ENCODE measurements at places on chromosomes 1 and 21.

- DNase-seq: no peak
Measured at GRCh38 chr21:38486706-38487105, 11.6 kb downstream of the ERG start.

DNA sequence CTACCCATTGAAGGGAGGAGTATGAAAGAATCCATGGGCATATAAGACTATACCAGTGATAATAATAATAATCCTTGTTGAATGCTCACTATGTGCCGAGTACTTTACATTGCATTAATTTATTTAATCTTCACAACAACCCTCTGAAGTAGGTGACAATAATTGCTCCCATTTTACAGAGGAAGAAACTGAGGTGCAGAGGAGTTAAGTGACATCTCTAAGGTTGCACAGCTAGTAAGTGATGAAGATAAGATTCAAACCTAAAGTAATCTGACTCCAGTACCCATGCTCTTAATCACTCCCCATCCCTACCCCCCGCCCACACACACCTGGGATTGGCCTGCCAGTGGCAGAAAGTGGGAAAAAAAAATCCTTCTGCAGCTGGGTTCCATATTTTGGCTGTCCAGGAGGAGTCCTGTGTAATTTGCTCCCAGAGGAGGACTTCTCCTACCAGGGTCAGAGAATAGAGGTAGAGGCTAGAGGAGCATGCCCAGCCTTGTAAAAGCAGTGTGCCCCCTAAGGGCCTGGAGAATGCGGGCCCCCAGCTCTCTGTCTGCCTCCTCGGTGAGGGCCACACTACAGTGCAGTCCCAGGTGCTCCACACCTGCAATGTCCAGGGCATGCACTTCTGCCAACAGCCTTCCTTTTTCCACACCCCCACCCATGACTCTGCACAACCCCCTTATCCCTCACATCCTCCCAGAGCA, 57.8 kb downstream of the TMEM53 start:
- no peak for DNase-seq

- DNase-seq: no peak
Measured at GRCh38 chr21:31397515-31397926, 53.5 kb upstream of the TIAM1 start.

DNA sequence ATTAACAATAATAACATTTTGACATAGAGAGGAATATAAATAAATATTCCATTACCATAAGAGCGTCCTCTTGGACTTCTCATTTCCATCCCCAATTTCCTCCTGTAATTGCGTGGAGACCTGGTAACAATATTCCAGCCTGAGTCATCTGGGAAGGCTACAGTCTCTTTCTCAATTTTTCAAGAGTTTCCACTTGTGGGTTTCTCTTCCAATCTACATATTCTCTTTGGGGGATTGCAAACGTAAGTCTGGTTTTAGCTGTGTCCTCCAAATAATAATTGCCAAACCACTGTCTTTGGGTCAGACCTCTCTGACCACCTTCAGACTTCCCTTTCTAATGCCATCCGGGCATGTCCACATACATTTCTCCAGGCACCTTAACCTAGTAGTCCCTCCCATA, 124.5 kb upstream of the USP24 start:
- DNase-seq: no peak

GRCh38 chr1:20188455-20188817, 2.1 kb upstream of the PLA2G2C start:
- DNase-seq: no peak

DNA sequence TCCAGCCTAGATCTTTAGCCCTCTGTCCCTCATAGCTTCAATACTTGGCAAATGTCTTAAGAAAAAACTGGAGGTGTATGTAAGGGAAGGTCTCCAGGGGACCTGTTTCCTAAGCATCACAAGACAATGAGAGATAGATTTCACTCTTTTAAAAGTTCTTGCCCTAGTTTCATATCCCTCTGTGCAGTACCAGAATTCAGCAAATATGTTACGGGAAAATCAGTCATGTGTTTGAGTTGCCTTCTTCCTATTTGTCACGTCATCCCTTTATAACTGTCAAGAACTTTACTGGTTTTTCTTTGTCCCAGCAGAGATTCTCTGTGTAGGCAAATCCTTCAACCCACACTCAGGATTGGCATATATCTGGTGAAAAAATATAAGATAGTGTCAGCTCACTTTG, 32.3 kb downstream of the DNASE2B start:
- no peak for DNase-seq

GRCh38 chr1:45554198-45554597, 3.6 kb downstream of the AKR1A1 start:
- DNase-seq: no peak

DNA sequence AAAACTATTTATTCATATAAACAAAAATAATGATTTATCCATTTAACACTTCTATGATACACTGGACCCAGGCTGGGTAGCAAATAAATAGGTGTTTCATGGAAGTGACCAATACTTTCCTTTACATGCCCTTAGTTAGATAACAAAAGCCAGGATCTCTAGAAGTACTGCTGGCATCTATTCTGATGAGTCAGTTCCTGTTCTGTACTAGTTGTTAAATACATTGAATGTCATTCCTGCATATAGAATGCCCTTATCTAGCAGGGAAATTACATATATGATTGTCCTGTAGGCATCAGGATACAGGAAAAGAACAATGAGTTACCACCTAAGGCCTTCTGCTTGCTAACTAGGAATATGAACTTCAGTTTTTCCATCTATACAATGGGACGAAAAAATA, 130.8 kb downstream of the HFM1 start:
- no peak for DNase-seq

DNA sequence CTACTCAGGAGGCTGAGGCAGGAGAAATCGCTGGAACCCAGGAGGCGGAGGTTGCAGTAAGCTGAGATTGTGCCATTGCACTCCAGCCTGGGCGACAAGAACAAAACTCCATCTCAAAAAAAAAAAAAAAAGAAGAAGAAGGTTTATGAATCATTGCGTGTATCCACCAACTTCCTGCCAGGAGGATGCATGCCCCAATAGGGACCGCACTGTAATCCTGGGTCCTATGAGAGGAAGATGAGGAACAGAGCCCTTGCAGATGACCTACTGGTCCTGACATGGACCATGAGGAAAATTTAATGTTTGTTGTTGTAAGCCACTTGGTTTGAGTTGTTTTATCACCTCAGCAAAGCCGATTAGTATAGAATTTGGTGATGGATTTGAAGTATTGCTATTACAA, 56.7 kb downstream of the PTGS2 start:
- no peak for DNase-seq

- no peak for DNase-seq
Measured at GRCh38 chr1:19448491-19449439, 36.6 kb downstream of the CAPZB start.

- DNase-seq: peak; percentile 39
Measured at GRCh38 chr1:158035976-158036583, 42.6 kb downstream of the KIRREL1 start.

GRCh38 chr1:228469413-228470162, 17.6 kb upstream of the RNF187 start:
- DNase-seq: no peak

DNA sequence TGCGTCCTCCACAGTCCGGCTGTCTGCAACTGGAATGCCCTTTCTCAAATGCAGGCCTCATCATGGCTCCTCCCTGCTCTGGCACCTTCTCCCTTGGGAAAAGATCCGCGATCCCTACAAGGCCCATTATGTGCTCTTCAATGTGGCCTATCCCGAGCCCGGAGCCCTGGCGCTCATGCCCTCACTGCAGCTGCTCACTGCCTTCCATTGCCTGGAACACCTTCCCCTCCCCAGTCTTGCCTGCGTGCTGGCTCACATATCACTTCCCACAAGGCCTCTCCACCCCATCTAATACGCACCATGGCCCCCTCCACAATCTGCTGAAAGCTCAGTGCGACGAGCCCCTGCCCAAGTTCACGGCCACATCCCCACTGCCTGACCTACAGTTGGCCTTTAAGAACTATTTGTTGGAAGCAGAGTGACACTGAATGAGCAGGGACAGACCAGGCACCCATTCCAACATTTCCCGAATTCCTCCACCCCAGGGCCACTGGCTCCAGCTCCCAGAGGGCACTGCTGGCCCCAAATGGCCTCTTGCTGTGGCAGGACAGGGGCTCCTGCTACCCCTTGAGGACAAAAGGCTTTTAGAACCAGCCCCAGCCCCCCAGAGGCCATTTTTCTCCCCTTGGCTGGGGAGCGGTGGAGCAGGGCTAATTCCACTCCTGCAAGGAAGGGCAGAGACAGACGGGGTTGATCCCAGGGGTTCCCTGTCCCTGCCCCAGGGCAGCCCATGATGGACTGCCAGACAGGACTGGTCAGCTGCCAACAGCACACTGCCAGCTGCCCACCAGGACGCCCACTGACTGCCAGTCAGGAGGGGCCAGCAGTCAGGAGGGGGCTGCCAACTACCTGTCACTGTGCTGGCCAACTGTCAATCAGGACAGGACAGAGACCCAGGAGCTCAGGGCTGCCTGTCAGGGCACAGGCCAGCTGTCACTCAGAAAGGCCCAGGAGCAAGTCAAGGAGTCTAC, 64.8 kb downstream of the DHRS3 start:
- DNase-seq: no peak

DNA sequence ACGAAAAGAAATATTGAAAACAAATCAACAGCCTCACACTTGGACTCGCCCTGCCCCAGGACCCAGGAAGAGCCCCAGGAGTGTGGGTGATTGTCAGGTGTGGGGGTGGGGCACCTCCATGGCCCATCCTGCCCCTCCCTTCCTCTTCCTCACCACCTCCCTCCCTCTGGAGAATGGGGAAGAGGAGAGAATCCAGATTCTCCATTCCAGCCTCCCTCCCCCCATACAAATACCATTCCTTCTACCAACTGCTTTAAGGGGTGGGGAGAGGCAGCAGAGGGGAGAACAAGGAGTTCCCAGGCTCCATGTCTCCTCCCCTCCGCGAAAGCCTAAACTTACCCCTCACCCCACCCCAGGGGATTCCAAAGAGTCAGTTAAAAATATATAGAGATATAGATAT, 36.7 kb downstream of the MEF2D start:
- no peak for DNase-seq

DNA sequence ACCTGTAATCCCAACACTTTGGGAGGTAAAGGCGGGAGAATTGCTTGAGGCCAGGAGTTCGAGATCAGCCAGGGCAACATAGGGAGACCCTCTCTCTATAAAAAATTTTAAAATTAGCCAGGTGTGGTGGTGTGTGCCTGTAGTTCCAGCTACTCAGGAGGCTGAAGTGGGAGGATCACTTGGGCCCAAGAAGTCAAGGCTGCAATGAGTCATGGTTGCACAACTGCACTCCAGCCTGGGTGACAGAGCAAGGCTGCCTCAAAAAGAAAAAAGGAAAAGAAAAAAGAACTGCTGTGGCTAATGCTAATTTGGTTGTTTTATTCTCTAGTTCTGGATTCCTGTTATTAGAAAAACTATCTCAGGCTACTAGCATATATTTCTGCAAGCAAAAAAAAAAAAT, 29.8 kb downstream of the DBT start:
- no peak for DNase-seq

- no peak for DNase-seq
Measured at GRCh38 chr1:181812208-181812607, 249.3 kb downstream of the ZNF648 start.

DNA sequence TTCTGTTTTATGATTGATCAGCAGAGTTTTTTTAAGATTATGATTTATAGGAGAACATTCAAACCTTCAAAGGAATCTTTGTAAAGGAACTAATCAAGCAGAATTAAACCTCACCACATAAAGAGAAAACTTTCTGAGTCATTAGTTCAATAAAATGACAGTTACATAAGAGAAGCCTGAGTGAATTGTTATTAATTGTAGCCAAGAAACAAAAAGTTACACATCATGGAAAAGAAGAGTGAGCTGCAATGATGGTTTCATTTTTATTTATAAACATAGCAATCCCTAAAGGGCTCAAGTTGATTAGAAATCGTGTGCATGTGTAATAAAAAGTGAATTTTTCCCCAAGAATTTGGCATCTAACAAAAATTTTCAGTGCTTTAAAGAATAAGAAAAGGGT, 731.4 kb downstream of the LTN1 start:
- no peak for DNase-seq

All from hematopoietic multipotent progenitor cell treated with erythropoietin and hydrocortisone succinate and interleukin-3 and kit ligand, for 17 days (in vitro differentiated cells).